ENCODE measurements at places on chromosomes 16 and 17.

DNA sequence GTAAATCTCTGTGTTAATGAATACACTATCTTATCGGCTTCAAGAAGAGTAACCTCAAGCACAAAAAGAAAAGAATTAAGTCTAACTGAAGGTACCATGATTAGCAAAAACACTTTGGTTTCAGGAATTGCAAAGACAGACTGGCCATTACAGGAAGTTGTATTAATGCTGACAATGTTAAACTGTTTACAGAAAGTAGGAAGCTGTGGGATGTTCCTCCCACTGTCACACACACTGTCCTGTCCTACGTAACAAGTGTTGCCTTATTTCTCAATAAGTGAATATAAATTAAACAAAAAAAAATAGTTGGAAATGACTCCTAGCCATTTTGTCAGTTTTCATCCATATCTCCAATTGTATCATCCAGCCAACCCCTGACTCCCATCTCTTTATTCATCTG lies 8.6 kb downstream of the GNA13 start:
- no peak for DNase-seq

DNA sequence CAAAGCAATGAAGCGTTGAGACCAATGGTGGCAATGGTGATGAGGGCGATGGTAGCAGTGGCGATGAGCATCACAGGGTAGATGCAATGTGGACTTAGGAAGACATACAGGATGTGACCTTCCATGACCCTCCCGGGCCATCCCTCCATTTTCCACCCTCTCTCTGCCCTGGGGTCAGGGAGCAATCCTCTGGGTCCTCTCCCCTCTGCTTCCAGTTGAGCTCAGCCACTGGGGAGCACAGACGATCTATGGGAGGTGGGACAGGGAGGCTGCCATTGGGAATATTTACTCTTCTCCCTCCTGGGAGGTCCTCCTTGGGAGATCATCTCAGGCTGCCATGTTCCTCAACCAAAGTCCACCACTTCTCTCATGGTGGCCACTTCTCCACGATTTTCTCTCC lies 260.7 kb upstream of the FOXF1 start:
- no peak for DNase-seq

DNA sequence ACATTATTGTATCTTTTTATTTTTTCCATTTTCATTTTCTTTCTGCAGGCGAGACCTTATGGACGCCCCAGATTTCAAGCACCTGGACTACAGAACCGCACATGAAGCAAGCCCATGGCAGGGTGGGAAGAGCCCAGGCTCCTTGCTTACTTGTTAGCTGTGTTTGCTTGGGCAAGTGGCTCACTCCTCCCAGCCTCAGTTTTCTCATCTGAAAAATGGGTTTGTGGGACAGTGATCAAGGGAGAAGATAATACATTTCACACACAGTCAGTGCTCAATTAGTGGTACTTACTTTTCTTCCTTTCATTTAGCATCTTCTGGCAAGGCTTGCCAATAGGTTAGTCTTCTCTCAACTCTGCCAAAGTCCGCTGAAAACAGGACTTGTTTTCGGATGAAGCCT lies 117.5 kb downstream of the IRX3 start:
- DNase-seq = no peak

GRCh38 chr16:70553645-70554044 lies 30.0 kb downstream of the SF3B3 start:
- no peak for DNase-seq

GRCh38 chr16:64345142-64345541 lies 776.7 kb downstream of the CDH11 start:
- no peak for DNase-seq

DNA sequence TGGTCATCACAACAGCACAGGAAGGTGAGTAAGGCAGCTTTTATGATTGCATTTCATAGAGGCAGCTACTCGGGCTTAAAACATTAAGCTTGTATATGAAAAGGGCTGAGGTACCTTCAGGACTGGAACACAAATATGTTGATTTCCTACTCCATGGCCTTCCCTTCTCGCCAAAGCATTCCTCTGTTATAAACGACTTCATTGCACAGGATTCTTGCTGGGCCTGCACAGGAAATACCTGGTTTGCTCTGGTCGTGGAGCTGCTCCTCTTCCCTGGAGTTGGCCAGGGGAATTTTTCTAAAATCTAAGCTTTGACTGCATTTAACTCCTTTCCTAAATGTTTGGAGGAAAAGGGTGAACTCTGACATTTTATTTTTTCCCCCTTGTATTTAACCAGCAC lies 49.0 kb downstream of the CHD9 start:
- DNase-seq = no peak

- DNase-seq = no peak
Measured at GRCh38 chr17:29115961-29116803, 64.0 kb downstream of the MYO18A start.

GRCh38 chr17:48382989-48383388 lies 47.0 kb downstream of the SKAP1 start:
- no peak for DNase-seq

DNA sequence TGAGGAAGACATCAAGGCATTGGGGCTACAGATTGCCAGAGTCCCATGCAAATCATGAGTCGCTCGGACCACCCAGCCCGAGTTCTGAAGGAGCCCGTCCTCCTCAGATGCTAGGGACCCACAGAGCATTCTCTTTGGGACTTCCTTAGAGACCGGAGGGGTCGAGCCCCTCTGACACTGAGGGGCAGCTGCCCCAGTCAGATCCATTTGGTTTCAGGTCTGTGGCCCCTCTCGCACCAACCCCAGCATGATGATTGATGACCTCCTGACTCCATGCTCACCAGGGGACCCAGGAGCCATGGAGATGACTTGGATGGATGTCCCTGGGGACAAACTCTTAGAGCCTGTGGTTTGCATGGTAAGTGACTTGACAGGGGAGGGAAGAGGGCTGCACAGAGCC lies 8.0 kb downstream of the PDF start:
- DNase-seq = no peak

DNA sequence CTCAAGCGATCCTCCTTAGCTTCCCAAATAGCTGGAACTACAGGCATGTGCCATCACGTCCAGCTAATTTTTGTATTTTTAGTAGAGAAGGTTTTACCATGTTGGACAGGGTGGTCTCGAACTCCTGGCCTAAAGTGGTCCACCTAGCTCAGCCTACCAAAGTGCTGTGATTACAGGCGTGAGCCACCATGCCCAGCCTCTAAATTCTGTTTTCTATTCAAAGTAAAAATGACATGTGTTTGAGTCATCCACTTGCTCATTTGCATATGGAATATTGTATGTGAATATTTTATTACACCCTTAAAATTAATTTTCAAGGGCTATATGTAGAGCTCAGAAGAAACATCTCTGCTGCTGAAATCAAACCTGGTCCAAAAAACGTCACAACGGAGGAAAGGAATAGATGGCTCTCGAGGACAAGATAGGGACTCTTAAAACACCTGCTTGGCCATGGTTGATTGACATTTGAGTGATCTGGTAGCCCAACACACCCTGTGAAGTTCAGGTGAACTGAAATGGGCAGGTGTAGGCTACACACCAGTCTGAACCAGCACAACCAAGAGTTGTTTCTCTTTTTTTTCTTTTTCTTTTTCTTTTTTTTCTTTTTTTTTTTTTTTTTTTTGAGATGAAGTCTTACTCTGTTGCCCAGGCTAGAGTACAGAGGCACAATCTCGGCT lies 51.1 kb downstream of the SF3B3 start:
- DNase-seq = no peak

GRCh38 chr17:40341808-40342503 lies 22.6 kb downstream of the GJD3 start:
- no peak for DNase-seq

- DNase-seq = no peak
Measured at GRCh38 chr17:39975801-39976200, 4.8 kb upstream of the PSMD3 start.

- DNase-seq = no peak
Measured at GRCh38 chr17:35807371-35808144, 1.7 kb upstream of the TAF15 start.

- DNase-seq = no peak
Measured at GRCh38 chr17:12899604-12900003, 110.3 kb downstream of the ARHGAP44 start.

DNA sequence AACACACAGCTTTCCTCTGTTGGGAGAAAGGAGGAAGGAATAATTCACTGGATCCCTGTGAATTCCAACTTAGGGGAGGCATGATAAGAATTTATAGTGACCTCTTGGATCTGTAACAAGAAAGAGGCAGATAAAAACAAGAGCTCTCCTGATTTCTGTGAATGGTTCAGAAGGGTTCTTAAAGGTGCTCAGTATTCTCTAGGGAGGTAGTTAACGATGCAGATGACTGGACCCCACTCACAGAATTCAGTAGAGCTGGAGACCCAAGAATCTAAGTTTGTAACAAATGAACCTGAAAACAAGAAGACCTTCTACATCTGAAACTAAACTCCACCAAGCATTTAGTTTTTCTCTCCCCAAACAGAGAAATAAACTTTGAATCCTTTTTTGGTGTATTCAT lies 8.6 kb downstream of the ZNRF1 start:
- DNase-seq = no peak

DNA sequence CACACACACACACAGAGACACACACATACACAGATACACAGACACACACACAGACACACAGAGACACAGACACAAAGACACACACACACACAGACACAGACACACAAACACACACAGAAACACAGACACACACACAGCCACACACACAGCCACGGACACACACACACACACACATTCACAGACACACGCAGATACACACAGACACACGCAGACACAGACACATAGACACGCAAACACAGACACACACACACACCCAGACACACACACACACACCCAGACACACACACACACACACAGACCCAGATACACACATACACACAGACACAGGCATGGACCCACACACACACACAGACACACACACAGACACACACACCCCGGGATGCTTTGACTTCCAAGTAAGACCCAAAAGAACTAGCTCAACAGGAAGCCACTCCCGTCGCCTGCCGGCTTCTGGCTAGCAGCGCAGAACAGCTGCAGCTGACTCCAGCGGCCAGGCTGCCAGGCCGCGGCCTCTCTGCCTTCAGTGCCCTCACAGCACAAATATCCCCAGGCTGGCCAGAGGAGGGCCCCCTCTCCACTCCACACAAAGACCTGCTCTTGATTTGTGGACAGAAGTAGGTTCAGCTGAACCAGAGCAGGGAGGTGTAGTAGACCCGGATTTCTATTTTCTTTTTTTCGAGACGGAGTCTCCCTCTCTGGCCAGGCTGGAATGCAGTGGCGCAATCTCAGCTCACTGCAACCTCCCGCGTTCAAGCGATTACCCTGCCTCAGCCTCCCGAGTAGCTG lies 6.0 kb upstream of the CHRNE start:
- no peak for DNase-seq

DNA sequence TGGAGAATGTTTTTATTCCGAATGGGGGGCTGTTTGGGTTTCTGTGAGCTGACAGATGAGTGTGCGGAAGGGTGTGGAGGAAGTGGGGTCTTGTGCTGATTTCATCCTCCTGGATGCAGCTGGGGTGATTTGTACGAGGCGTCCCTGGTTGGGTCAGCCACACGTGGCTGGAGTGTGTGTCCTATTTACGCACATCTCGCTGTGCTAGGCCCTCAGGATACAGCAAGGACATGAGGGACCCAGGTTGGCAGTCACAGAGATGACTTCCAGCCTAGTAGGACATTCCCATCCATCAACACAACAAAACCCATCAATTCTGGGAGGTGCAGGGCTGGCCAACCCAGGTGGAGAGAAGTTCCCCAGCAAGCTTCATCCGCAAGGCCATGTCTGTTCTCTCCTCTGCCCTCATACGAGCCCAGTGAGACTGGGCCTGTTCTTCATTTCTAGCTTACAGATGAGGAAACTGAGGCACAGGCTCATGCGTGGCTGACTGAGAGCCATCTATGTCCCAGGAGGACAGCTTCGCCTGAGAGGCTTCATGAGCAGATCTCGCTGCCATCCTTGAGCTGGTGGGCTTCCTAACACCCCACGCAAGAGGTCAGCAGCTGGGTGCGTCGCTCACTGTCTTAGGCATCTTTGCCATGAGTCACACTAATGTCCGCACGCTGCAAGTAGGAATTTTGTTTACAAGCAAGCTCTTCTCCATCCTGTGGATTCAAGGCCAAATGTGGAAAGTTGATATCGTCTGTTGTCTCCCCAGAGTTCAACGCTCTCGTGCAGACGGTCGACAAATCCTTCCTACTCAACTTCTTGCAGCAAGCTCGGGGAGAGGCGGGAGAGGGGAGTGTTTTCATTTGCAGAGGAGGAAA lies 24.4 kb downstream of the IRF8 start:
- DNase-seq = no peak
